ENCODE measurements at places on chromosomes 11 and 22.

DNA sequence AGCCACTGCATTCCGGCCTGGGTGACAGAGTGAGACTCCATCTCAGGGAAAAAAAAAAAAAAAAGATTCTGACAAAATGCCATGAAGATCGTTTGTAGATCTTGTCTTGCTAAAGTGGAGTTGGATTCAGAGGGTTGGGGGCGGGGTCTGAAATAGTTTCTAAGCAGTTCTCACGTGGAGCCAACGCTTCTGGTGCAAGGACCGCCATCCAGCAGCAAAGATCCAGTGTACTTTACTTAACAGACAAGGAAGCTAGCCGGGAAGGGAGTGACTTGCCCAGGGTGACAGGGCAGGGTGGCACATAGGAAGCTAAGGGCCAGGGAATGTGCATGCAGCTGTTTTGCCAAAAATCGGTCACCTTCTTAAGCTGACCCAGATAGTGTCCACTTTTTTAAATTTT, 27.4 kb downstream of the APOL1 start:
- no peak for DNase-seq

GRCh38 chr11:23359297-23359696, 499.0 kb upstream of the CCDC179 start:
- no peak for DNase-seq

DNA sequence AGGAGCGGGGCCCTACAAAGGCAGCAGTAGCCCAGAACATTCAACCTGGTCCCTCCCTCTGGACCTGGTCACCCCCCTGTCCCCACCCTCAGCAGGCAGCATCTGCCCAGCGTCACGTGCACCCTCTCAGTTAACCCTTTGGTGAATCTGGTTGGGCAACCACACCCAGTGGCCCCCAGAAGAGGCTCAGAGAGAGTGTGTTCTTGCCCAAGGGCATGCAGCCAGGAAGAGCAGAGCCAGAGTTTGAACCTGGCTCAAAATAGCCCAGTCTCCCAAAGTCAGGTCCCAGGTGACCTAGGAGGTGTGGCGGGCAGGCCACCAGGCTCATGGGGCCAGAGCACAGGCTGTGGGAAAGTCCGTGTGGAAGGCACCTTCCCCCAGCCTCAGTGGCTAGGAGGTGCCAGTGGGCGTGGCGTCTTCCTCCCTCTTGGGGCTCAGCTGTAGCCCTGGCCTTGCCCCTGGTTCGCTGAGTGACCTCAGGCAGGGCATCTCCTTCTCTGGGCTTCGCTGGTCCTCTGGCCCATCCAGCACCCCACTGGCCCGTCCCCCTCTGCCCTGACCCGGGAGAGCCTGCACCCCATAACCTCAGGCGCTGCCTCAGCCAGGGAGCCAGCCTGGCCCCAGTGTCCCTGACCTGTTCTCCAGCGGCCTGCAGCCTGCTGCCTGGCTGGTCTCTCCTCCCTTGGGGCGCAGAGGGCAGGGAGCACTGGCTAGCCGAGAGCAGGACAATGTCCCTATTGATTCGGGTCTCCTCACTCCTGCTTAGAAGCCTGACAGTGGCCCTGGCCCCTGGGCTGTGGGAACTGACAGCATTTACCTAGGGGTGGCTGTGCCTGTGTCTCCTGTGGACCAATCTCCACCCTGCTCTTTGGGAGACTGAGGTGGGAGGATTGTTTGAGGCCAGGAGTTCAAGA, 7.0 kb downstream of the ALDH3B1 start:
- no peak for DNase-seq

DNA sequence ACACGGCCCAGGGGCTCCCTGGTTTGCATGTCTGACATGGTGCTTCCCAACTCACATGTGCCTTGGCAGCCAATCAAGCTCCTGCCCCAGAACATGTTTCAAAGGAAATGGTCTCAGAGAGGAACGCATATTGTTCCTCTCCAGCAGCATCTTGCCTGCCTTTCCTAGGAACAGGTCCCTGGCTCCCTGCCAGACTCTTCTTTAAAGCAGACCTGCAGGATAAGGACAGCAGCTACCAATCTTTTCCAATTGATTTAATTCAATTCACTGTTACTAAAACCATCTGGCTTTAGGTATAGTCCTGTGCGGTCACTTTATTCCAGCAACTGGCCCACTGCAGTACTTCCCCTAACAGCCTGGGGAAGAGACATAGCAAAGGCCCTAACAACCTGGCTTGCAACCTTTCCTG, 79.9 kb downstream of the AMBRA1 start:
- DNase-seq: no peak

DNA sequence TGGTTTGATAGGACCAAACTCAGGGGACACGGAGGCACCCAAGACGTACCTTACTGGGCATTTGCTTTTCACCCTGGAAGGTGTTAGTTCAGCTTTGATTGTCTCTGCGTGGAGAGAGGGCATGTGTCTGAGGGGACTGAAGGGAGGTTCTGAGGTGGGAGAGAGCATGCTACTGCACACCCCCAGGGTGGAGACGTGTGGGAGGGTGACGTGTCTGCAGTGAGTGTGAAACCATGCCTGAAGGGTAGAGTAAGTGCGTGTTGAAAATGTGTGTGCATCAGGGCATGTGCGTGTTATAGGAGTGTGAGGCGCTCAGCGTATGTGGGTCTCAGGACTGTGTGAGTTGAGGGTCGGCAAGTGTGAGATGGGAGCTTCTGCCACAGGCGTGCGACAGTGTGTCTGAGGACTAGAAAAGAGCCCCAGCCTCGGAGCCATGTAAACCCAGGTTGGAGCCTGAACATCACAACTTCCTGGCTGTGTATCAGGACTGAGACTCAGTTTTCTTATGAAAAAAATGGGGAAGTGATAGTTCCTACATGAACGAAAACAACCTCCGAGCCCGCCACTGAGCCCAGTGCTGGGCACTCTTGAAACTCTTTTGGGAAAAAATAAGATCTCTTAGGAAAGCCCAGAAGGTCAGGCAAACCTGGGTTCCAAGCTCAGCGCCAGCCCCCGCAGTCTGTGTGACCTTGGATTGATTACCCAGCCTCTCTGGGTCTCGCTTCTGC, 11.8 kb upstream of the KCNJ11 start:
- no peak for DNase-seq

GRCh38 chr22:36864454-36865215, 3.8 kb downstream of the NCF4 start:
- DNase-seq: no peak

DNA sequence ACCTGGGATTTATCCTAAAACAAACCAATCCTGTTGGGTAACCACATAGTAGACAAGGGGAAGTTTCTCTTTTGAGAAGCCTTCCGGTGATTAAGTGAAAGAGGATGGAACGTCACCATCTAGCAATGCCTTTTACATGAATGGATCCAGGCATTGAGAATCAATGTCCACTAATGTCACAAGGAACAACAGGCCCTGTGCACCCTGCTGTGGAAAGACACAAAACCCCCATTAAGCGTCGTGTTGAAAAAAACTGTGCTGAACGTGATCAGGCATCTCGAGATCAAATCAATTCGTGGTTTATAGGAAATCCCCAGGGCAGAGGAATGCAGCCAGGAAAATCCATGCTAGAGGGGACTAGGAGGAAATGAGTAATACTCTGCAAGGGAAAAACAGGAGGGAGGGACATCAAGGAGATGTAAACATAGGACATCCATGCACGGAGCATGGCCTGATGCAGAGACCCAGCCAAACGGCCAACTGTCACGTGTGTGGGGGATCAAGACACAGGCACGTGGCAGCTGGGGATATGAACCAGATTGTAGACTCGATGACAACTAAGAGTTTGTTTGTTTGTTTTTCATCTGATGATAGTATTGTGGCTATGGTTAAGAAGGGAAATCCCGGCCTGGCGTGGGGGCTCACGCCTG, 38.6 kb upstream of the CARS1 start:
- no peak for DNase-seq

DNA sequence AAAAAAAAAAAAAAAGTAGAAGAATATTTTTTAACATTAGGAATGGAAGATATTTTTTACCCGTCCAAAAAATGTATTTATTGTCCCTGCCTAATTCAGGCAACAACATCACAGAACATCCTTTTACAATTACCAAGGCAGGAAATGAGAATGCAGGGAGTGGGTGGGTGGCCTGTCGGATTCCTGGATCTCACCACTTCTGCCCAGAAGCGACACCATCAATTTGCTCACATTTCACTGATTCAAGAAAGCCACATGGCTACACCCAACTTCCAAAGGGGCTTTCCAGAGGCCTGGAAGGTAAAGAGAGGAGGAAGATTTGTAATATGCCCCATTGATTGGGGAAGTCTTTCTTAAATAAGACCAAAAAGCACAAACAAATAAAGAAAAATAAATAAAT, 93.8 kb upstream of the CLPB start:
- no peak for DNase-seq

DNA sequence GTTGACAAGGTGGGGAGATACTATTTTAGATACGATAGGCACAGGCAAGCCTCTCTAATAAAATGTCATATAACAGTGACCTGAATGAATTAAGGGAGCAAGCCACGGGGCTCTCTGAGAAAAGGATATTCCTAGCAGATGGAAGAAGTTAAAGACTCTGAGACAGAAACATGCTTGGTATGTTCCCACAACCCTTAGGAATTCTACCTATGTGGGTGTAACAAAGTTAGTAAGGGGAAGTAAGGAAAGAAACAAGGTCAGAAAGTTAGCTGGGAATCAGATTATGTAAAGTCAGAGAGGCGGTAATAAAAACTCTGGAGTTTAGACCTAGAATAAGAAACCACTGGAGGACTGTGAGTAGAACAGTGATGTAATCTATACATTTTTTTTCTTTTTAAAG, 59.7 kb upstream of the GDPD4 start:
- peak; percentile 73 for DNase-seq

DNA sequence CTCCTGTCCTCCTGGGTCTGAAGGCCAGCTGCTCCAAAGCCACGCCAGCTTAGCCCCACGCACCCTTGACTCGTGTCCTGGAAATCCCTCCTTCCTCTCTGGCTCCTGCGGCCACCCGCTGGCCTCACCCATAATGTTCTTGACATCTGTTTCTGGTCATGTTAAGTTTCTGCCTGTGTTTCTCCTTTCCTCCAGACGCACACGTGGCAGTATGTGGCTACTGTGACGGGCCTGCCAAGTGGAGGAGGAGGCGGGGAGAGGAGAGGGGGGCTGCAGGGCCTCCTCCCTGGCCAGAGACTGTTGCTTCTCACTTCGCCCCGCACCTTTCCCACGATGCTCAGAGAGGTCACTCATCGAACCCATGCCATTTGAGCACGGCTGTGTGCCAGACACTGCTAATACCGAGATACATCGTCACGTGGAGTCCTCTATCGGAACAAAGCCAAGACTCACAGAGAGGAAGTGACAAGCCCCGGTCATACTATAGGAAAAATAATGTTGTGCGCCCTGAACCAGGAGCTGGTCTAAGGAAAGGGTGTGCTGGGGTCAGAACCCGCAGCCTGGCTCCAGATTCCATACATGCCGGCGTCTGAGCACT, 11.5 kb downstream of the C1QTNF6 start:
- no peak for DNase-seq

DNA sequence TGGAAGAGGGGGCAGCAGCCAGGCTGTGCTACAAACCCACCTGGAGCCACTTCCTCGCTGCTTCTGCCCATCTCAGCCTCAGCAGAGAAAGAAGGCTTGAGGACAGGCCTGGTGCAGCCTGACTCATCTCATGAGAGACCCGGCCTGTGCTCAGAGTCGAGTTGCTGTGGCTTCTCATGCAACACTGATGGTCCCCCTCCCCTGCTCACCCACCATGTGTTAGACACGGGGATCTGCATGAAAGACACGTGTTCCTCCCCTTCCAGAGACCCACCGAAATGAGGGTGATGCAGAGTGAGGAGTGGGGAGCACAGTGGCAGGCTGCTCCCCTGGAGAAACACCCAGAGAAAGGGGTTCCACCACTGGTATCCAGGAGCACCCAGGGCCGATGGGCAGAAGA, 15.0 kb downstream of the RTN4R start:
- DNase-seq: no peak

GRCh38 chr11:12264361-12264760, 113.0 kb upstream of the PARVA start:
- DNase-seq: no peak

- no peak for DNase-seq
Observed at GRCh38 chr11:131609337-131609736, 238.9 kb downstream of the NTM start.

DNA sequence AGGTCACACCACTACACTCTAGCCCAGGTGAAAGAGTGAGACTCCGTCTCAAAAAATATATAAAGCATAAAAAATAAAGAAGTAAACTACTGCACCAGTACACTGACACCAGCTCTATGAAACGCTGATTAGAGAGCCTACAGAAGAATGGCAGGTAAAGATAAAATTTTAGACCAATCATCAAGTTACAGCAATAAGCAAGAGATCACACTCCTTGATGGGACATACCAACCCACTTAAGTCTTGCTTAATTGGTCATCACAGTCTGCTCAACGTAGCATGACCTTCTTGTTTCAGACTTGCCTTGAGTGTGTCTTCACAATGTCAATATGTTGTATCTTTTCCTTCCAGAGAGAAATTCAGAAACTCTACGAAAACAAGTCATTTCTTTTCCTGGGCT, 12.5 kb downstream of the SRPRA start:
- no peak for DNase-seq

- DNase-seq: no peak
Observed at GRCh38 chr11:87187930-87188329, 150.2 kb downstream of the TMEM135 start.

- DNase-seq: no peak
Observed at GRCh38 chr22:49091451-49091850, 736.2 kb downstream of the BRD1 start.

- DNase-seq: no peak
Observed at GRCh38 chr11:1482581-1483444, 3.8 kb downstream of the MOB2 start.

DNA sequence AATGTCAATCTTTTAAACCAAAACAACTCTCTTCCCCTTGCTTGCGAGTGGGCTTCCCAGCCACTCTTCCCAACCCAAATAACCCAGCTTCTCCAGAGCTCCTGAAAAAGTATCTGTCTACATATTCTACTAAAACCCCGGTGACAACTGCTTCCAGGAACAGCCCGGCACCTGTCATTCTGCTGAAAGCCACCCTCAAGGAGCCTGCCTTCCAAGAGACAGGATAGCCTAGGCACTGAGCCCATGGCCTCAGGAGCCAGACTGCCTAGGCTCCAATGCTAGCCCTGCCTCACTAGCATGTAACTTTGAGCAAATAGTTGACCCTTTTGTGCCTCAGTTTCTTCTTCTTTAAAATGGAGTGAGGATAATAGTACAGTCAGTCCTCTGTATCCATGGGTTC, 459.8 kb downstream of the SOX6 start:
- no peak for DNase-seq

GRCh38 chr22:22927888-22928665, 40.5 kb downstream of the IGLL5 start:
- DNase-seq: no peak

- no peak for DNase-seq
Observed at GRCh38 chr11:102253020-102253715, 64.1 kb upstream of the BIRC3 start.

GRCh38 chr11:86383041-86383955, 8.6 kb downstream of the CCDC81 start:
- DNase-seq: no peak

- no peak for DNase-seq
Observed at GRCh38 chr11:108937746-108938145, 272.9 kb downstream of the DDX10 start.
